ENCODE measurements at places on chromosomes 5 and 9. TPM values are rescaled to one million over a fixed set of nuclear protein-coding genes. Genes with fewer than 3 reads are reported as not detected.

DNA sequence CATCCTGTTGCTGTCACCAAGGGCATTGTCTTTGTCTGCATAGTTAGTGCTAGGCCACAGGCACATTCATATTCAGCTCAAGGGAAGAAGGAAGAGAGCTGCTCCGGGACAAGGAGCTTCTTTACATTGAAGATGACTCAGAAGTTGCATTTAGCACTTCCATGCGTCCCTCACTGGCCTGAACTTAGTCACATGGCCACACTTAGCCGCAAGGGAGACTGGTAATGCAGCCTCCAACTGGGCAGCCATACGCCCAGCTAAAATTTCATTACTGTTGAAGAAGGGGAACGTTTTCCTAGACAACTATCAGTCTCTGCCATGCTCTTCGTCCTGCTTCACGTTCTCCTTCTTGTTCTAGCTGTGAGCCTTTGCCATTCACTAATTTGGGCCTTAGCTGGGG is 20.0 kb downstream of the ACTL7B start:
- DNase-seq = no peak
- H3K4me1 ChIP-seq = no peaks in the 10 kb centered on the region

- no peaks in the 10 kb centered on the region for H3K36me3 ChIP-seq
- H3K4me3 ChIP-seq = no peak overlapping the region
- no peaks in the 10 kb centered on the region for H3K4me1 ChIP-seq
- H3K27me3 ChIP-seq = no peaks in the 10 kb centered on the region
- DNase-seq = no peak
Observed at GRCh38 chr9:34675869-34676268, 13.4 kb upstream of the CCL27 start.

DNA sequence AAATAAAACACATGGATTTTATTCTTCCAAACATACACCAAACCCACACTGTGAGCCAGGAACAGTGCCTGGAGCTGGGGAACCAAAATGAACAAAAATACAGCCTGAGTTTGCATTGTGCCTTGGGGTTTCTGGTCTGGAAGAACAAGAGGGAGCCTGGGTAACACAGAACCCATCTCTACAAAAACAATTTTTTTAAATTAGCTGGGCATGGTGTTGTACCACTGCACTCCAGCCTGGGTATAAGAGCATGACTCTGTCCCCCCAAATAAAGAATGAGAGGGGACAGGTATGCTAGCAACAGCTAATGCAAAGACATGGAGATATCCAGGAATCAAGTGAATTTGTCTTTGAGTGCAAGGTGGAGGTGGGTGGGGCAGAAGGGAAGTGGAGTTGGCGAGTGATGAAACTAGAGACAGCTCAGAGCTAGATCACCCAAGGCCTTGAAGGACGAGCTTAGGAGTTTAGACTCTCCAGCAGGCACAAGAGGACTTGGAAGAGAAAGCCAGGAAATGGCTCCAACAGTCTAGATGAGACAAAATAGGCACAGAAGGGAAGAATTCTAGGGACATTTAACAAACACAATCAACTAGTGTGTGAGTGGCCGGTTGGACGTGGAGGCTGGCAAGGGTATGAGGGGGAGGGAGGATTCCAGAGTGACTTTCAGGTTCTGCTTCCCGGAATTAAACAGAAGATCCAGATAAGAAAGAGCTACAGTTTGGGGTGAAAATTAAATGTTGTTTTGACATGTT is 47.4 kb downstream of the FNBP1 start:
- no peaks in the 10 kb centered on the region for H3K27me3 ChIP-seq
- H3K36me3 ChIP-seq = no peaks in the 10 kb centered on the region
- peaks cover 9% of the 10 kb centered on the region for H3K4me1 ChIP-seq
- H3K4me3 ChIP-seq = no peak overlapping the region
- DNase-seq = no peak

DNA sequence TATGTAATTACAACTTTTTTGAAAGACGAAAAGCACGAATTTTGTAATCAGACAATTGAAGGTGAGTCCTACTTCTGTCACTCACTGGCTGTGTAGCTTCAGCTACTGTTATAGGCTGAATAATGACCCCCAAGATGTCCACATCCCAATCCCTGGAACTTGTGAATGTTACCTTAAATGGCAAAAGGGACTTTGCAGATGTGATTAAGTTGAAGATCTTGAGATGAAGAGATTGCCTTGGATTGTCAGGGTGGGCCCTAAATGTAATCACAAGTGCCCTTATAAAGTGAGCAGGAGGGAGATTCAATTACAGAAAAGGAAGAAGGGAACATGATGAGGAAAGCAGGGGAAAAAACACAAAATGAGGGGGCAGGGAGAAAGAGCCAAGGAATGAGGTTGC is 326.2 kb upstream of the MSX2 start:
- H3K27me3 ChIP-seq = no peaks in the 10 kb centered on the region
- no peak overlapping the region for H3K27ac ChIP-seq
- no peak for DNase-seq
- H3K36me3 ChIP-seq = no peaks in the 10 kb centered on the region

GRCh38 chr5:163773226-163773625 is 267.8 kb downstream of the MAT2B start:
- no peak for DNase-seq
- H3K4me3 ChIP-seq = no peak overlapping the region
- H3K4me1 ChIP-seq = no peaks in the 10 kb centered on the region
- H3K27me3 ChIP-seq = no peaks in the 10 kb centered on the region
- no peak overlapping the region for H3K27ac ChIP-seq

- no peaks in the 10 kb centered on the region for H3K27me3 ChIP-seq
- H3K27ac ChIP-seq = peak overlapping the region; percentile 55
- H3K36me3 ChIP-seq = no peaks in the 10 kb centered on the region
- no peak for DNase-seq
Observed at GRCh38 chr5:88502179-88503040, 233.8 kb upstream of the TMEM161B start.

DNA sequence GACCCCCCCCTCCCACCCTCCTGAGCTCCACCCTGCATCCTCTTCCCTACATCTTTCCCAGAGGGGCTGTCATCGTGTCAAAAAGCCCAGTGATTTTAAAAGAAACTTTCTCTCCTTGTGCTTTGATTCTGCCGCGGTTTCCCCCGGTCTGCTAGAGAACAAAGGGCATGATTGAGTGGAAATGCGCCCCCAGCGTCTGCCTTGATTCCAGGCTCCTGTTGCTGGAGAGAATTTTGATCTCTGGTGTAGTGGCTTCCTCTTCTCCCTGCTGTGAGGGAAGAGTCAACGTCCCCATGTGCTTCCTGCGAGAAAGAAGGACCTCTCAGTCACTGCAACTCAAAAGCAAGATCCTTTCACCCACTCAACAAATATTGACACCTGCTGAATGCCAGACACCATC is 61.9 kb upstream of the RAPGEF1 start:
- H3K27me3 ChIP-seq = no peaks in the 10 kb centered on the region
- H3K4me1 ChIP-seq = no peaks in the 10 kb centered on the region
- no peak overlapping the region for H3K27ac ChIP-seq
- no peaks in the 10 kb centered on the region for H3K36me3 ChIP-seq
- no peak for DNase-seq
- no peak overlapping the region for H3K4me3 ChIP-seq

DNA sequence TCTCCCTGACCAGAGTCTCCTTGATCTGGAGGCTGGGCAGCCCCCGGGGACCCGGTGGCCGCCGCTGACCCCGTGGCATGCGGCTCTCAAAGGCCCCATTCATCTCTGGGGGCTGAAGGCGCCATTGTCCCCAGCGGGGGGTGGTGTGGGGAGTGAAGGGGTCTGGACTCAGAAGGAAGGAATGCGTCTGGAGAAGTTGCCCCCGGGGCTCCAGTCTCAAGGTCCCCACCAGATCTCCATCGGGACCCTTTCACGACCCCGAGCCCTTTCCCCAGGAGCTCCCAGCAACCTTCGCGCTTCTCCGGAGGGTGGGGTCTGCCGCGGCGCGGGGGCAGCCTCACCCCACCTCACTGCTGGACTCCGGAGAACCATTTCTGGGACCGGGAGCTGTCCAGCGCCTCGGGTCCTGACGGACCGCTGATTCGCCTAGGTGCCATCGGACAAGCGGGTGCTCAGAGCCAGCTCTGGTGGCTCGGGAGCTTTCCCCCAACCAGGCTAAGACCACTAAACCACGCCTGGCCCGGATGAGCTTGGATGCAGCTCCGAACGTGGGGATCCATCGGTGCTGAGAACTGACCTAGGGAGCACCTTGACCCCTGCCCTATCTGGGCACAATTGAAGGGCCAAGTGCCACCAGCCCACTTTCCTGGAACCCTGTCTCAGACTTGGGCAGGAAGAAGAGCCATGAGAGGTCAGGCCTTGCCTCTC is 5.1 kb upstream of the PCDH1 start:
- H3K36me3 ChIP-seq = no peaks in the 10 kb centered on the region
- no peak for DNase-seq
- no peaks in the 10 kb centered on the region for H3K4me1 ChIP-seq
- no peak overlapping the region for H3K4me3 ChIP-seq

DNA sequence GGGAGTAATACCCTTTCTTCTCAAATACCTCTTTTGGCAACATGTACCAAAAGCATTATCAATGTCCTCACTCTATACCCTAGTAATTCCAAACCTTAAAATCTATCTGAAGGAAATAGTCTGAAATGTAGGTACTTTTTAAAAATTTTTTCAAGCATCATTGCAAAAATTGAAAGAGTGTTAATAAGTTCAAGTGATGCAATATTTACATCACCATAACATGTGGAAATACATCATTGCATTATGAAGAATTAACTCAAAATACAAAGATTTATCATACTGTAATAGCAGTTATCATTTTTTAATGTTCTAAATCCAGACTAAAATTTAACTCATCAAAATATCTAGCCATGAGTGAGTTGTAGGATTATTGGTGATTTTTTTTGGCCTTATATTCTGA is 123.1 kb downstream of the DENND1A start:
- DNase-seq = no peak
- no peaks in the 10 kb centered on the region for H3K36me3 ChIP-seq
- no peaks in the 10 kb centered on the region for H3K27me3 ChIP-seq
- no peak overlapping the region for H3K4me3 ChIP-seq
- H3K4me1 ChIP-seq = no peaks in the 10 kb centered on the region

DNA sequence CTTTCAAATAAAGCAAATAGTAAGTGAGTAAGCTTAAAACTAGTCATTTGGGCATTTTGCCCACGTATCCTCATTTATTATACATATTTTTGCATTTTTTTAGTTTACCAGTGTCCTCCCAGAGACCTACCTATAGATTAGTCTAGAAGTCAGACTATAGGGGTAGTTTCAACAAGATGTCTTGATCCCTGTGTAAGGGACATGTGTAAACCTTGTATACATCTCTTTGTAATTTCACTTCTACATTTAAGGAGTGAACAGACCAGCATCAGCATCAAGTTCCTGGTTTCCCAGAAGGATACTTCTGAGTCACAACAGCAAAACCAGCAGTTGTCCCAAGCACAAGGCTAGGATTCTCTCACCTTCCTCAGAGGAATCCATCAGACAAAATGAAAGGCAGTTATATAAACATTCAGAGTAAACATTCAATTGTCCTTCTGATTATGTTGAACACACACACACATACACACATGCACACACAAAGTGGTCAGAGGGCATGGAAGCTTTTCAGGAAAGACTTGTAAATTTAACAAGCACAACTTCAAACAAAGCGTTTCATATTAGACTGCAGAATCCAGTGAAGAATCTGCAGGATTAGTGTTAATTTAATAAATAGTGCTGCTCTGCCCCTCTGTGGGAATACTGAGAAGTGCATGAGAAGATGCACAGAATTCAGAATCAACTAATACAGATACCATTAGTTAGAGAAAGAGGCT is 55.4 kb downstream of the HINT1 start:
- no peaks in the 10 kb centered on the region for H3K27me3 ChIP-seq
- H3K4me1 ChIP-seq = no peaks in the 10 kb centered on the region
- H3K27ac ChIP-seq = no peak overlapping the region
- no peak for DNase-seq

DNA sequence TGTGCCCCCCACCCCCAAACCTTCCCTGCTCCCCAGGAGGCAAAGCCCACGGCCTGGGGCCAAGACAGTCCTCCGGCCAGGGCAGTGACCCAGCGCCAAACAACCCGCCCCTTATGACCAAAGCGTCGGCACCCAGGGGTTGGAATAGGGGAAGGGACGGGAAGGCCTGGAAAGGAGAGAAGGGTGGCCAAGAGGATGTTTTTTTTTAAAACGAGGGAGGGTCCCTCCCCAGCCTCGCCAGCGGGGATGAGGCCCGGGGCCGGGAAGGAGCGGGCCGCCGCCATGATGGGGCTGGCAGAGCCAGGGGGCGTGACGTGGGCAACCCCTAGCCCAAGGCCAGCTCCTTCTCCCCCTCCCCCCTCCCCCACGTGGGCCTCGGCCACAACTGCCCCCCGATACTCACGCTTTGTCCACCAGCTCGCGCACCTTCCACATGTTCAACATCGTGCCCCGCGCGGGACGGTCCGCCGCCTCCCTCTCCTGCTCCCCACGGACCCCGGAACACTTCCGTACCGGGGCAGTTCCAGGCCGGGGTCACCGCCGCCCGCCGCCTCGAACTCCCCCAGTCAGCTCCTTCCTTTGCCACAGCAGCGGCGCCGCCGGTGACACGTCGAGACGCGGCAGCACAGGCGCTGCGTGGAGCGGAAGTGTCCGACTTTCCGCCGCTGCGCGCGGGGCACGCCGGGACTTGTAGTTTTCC is at the start of gene CLINT1:
Gene CLINT1 (minus strand): TSS at position 619 of the 700 bp plus-strand sequence. CDS start 175 bp downstream, at position 444.
- peak within 1 kb of the TSS; percentile 82 for H3K27ac ChIP-seq
- H3K36me3 ChIP-seq = no peaks in the 10 kb centered on the region
- H3K4me3 ChIP-seq = peak within 1 kb of the TSS; percentile 67
- H3K27me3 ChIP-seq = no peaks in the 10 kb centered on the region
- peaks cover 8% of the 10 kb centered on the region for H3K4me1 ChIP-seq

- peak overlapping the region; percentile 99 for H3K27ac ChIP-seq
- no peak for DNase-seq
- peaks cover 7% of the 10 kb centered on the region for H3K4me1 ChIP-seq
Observed at GRCh38 chr5:39073767-39074016, 507 bp downstream of the RICTOR start.

GRCh38 chr5:126402621-126403555 is 20.3 kb upstream of the GRAMD2B start:
- H3K27ac ChIP-seq = peak overlapping the region; percentile 26
- no peaks in the 10 kb centered on the region for H3K27me3 ChIP-seq
- H3K4me1 ChIP-seq = peaks cover 8% of the 10 kb centered on the region

DNA sequence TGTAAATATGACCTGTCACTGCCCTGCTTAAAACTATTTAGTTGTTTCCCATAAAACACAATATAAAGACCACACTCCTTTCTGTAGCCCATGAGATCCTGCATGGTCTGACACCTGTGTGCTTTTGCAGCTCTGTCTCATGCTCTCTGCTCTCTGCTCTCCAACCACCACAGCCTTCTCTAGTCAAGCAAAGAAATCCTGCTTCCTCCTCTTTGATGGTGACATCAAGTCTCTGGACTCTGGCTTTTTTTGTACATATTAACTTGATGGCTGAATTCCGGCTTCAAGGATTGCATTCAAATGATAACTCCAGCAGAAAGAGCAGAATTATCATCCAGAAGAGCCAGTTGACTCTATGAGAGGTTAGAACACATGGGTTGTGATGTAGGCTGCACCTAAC is 58.2 kb downstream of the CHSY3 start:
- H3K4me1 ChIP-seq = no peaks in the 10 kb centered on the region
- H3K27me3 ChIP-seq = no peaks in the 10 kb centered on the region
- no peak for DNase-seq
- no peaks in the 10 kb centered on the region for H3K36me3 ChIP-seq
- no peak overlapping the region for H3K27ac ChIP-seq

Gene UAP1L1
- 0.51 TPM for total RNA-seq

Gene GNG10
- 32.8 TPM for total RNA-seq

Gene MCIDAS
- total RNA-seq = not detected

Gene PCDHGC5
- total RNA-seq = 3.3 TPM

Gene SIT1
- 0.51 TPM for total RNA-seq

Gene CDC25C
- total RNA-seq = not detected

Gene EGFLAM
- 0.26 TPM for total RNA-seq

Data from uterus (tissue), 4 donors.